Hypothalamus (tissue), 51 donors: ENCODE measurements at places on chromosomes 13 and 19.

- DNase-seq = no peak
Measured at GRCh38 chr13:88602786-88603777, 931.9 kb downstream of the SLITRK5 start.

- DNase-seq = no peak
Measured at GRCh38 chr13:93364166-93364565, 137.6 kb downstream of the GPC6 start.

DNA sequence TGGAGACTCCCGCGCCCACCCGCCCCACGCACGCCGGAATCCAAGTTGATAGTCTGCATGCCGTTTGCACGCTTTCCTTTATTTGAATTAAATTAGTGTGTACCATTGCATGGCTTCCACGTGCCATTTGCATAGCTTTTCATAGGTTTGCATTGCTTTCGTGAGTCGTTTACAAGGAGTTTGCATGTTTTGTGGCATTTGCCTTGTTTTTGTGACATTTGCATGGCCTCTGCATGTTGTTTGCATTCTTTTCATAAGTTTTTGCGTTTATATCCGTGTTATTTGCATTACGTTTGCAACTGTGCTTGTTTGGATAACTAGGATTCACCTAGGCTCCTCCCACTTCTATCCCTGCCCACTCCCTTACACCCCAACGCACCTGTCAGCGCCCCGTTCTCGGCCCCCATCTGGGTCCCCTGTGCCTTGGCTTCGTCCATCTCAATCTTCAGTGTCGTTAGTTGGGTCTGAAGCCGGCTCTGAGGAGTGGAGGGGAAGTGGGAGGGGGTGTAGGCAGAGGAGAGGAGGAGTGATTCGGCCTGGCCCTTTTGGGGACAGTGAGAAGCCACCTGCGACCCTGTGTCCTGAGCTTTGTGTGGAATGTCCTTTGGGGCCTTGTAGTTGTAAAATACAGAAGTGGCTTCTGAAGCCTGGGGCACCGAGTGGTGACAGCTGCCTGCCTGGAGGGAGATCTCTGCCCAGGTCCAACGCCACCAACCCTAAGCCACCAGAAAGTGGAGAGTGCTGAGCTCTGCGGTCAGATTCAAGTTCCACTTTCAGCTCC is 2.4 kb downstream of the CCDC194 start:
- no peak for DNase-seq

DNA sequence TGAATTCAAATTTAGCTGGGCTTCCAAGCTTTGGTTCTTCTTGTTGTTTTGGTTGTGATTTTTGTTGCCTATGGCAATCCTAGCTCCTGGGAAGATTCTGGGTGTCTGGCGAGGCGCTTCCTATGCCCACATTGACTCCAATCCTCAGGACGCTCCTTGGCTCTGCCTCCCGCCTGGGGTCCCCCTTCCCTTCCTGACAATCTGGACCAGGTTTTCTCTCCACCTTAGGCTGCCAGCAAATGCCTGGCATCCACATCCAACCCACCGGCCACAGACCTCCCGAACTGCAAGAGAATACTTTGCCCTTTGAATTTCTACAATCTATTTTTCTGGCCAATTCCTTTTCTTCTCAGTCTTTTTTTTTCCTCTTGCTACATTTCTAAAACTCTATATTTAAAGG is 186.9 kb upstream of the UBL3 start:
- DNase-seq = no peak

DNA sequence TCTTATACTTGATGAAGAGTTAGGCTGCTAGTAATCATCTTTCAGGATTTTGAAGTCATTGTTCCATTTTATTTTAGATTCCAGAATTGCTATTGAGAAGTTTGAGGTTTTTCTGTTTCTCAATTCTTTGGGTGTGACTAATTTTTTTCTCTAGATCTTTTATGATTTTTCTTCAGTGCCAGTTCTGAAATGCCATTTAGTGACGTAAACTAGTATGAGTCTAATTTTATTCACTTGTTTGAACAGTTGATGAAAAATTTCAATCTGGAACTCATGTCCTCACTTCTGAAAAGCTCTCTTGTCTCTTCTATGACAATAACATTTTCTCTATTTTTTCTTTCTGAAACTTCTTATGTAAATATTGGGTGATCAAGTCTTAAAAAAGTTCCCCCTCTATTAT is 188.5 kb upstream of the HTR2A start:
- DNase-seq = no peak

GRCh38 chr19:9806803-9807202 is 12.1 kb downstream of the FBXL12 start:
- no peak for DNase-seq

- DNase-seq = no peak
Measured at GRCh38 chr13:60273971-60274527, 110.3 kb upstream of the DIAPH3 start.
